ENCODE measurements at places on chromosomes 4 and X. TPM values are rescaled to one million over a fixed set of nuclear protein-coding genes. Genes with fewer than 3 reads are reported as not detected.

GRCh38 chrX:49912086-49912485 lies 10.3 kb upstream of the CLCN5 start:
- no peak for DNase-seq
- no peak overlapping the region for H3K4me3 ChIP-seq
- H3K27ac ChIP-seq = no peak overlapping the region
- no peaks in the 10 kb centered on the region for H3K27me3 ChIP-seq

ERVMER34-1 gene
- 3.7 TPM for total RNA-seq

DOK7 gene
- 4.8 TPM for total RNA-seq

DNA sequence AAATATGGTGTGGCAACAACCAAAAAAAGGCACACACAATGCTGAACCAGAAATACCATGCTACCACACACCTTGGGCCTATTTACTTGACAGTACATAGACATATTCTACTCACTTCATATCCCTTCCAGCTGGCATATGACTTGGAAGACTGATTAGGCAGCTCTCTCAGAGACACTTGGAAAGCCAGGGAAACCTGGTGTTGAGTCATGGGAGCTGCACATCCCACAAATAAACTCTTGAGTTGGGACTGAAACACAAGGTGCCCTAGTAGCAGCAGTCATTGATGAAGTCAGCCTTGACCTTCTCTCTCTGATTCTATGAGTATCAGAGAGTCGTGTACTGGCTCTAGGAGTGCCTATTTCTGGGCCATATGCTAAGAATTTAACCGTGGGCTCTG lies 776.6 kb upstream of the LCORL start:
- no peaks in the 10 kb centered on the region for H3K4me1 ChIP-seq
- H3K27me3 ChIP-seq = no peaks in the 10 kb centered on the region
- no peak for DNase-seq
- no peaks in the 10 kb centered on the region for H3K36me3 ChIP-seq

DNA sequence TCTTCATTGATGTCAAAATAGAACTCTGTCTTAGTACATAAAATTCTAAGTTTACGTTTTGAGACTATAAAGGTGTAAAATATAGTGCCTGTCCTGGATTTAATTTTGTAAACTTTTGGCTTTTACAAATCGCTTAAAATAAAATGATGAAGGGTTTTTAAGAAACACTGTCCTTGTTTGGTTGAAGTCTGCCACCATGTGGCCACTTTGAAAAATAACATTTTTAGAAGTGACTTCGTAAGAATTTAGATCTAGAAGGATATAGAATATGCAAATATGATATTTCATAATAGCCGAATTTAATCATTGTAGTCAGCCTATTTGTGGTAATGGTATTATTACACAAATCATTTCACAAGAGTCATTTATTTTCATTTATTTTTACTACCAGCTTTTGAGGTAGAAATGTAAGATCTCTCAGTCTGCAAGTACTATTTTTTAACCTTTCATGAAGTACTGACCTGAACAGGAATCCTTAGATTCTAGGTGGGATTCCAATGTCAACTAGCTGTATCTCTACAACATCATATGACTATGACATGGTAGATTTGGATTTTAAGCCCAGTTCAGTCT lies 31.0 kb upstream of the FAT4 start:
- no peaks in the 10 kb centered on the region for H3K36me3 ChIP-seq
- H3K4me1 ChIP-seq = peaks cover 8% of the 10 kb centered on the region
- H3K27ac ChIP-seq = no peak overlapping the region
- no peaks in the 10 kb centered on the region for H3K27me3 ChIP-seq

- H3K27ac ChIP-seq = no peak overlapping the region
- no peak overlapping the region for H3K4me3 ChIP-seq
- no peak for DNase-seq
- no peaks in the 10 kb centered on the region for H3K4me1 ChIP-seq
- peaks cover 3% of the 10 kb centered on the region for H3K27me3 ChIP-seq
- H3K36me3 ChIP-seq = no peaks in the 10 kb centered on the region
Measured at GRCh38 chr4:47313384-47313783, 150.1 kb downstream of the COMMD8 start.

DNA sequence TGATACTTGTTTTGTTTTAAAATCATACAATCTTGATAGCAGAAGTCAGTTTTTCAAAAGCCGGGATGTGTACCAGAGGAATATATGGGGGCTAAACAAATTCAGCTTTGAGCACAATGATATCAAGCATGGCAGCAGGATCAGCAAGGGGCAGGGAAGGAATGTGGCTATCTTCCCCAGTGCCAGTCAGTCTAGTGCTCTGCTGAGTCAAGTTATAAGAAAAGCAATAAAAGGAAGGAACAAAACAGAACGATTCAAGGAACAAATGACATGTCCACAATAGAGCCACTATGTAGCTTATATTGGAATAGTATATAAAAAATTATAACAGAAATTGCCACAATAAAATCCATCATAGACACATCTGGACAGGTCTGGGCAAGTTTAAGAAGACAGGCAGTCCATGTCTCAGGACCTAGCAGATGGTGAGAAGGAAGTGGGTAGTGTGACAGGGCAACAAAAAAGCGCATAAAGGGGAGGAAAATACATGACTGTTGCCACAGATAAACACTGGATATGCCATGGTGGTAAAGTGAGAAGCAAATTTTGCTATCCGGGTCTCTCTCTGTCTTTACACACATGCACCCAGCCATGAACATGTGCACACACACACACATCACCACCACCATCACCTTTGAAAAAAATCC lies 518.2 kb upstream of the HTR2C start:
- H3K27ac ChIP-seq = no peak overlapping the region
- H3K27me3 ChIP-seq = no peaks in the 10 kb centered on the region
- no peak for DNase-seq
- H3K4me3 ChIP-seq = no peak overlapping the region

GRCh38 chr4:38774181-38774955 lies 8.4 kb downstream of the TLR10 start:
- peaks cover 9% of the 10 kb centered on the region for H3K27me3 ChIP-seq
- no peaks in the 10 kb centered on the region for H3K36me3 ChIP-seq
- no peak for DNase-seq
- peaks cover 2% of the 10 kb centered on the region for H3K4me1 ChIP-seq
- H3K4me3 ChIP-seq = no peak overlapping the region

DNA sequence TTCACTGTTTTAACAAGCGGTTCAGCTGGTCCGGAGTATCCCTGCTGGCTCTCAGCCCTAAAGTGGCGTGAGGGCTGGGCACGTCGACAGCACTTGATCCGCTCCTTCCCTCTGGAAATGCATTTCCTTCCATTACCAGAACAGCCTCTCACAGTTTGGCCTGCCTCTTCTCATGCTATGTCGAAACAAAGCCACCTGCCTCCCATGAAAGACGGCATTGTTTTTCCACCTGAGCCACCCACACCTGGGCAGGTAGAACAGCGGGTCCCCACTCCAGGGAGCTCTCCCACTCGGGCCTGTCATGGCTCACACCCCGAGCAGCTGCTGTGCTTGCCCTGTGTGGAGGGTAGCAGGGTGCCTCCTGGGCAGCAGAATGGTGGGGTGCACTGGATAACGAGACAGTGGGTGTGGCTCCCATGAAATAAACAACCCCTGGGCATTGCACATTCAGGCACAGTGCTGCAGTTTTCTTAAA lies 86.2 kb downstream of the FHDC1 start:
- H3K4me3 ChIP-seq = no peak overlapping the region
- H3K27me3 ChIP-seq = no peaks in the 10 kb centered on the region
- no peak for DNase-seq
- peaks cover 14% of the 10 kb centered on the region for H3K4me1 ChIP-seq
- H3K36me3 ChIP-seq = no peaks in the 10 kb centered on the region

DNA sequence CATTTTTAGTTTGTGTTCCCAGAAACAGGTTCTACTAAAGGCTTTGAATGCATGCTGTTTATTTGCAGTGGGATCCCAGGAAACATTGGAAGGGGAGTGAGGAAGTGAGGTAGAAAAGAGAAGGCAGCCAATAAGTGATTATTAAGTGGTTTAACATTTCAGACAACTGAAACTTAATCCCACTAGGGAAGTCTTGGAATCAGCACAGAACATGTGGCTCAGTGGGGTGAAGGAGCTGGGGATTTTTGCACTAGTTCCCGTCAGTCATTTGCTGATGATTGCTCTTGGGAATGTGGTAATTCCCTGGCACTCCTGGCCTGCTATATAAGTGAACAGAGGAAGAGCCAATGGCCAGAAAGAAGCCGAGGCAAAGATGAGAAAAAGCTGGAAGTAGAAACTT lies 1053.0 kb upstream of the IGFBP7 start:
- H3K27ac ChIP-seq = peak overlapping the region; percentile 31
- no peak overlapping the region for H3K4me3 ChIP-seq
- no peaks in the 10 kb centered on the region for H3K27me3 ChIP-seq
- H3K36me3 ChIP-seq = no peaks in the 10 kb centered on the region
- DNase-seq = no peak

DNA sequence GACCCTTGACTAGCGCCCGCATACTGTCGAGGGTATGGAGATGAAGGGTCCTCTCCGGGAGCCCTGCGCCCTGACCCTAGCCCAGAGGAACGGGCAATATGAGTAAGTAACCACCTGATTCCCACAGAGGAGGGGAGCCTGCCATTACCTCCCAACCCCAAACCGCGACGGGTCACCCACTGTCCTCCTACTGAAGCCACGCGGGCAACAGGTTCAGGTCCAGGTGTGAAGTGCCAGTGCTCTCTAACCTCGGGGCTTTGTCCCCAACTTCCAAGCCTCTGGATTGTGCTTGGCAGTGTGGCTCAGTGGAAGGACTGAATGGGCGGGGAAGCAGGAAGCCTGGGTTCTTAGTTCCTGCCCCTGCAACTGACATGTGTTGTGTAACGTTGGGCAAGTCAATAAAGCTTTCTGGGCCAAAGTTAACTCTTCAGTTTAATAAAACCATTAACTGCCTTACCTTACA lies 694 bp downstream of the OCRL start:
- no peaks in the 10 kb centered on the region for H3K36me3 ChIP-seq
- no peak for DNase-seq
- peak overlapping the region; percentile 74 for H3K4me3 ChIP-seq

AASDH gene
- total RNA-seq = 18.0 TPM

DNA sequence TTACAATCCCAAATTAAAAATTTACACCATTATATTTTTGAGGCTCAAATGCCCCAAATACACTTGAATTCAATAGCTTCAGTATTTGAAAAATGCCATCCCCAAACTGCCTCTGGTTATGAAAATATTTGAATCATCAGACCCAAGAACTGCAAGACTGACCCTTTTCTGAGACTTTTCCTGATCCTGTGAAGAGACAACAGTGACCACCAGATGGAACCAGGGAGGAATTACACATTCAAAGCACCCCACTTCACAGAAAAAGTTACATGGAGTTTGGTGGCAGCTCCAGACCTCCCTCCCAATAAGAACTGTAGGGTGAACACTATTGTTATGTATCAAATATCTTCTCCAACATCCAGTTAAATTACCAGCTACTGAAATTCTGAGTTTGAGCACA lies 44.0 kb upstream of the SCD5 start:
- H3K4me3 ChIP-seq = no peak overlapping the region
- H3K4me1 ChIP-seq = no peaks in the 10 kb centered on the region
- no peaks in the 10 kb centered on the region for H3K27me3 ChIP-seq
- no peak overlapping the region for H3K27ac ChIP-seq
